ENCODE measurements at places on chromosomes 2 and 18.

GRCh38 chr2:140185076-140185475, 1404.9 kb upstream of the NXPH2 start:
- DNase-seq: no peak

- DNase-seq: no peak
Observed at GRCh38 chr2:171410624-171411023, 23.2 kb downstream of the METTL8 start.

GRCh38 chr2:231364061-231364460, 31.4 kb upstream of the B3GNT7 start:
- no peak for DNase-seq

GRCh38 chr18:26993568-26993967, 128.1 kb upstream of the AQP4 start:
- DNase-seq: no peak

GRCh38 chr18:936941-937340, 32.3 kb downstream of the ADCYAP1 start:
- no peak for DNase-seq

- DNase-seq: no peak
Observed at GRCh38 chr2:96885432-96886347, 15.8 kb upstream of the SEMA4C start.

Data from AG08395 (cell line).